ENCODE measurements at places on chromosomes 7 and 10.

- no peak for DNase-seq
Measured at GRCh38 chr7:39421661-39422060, 144.5 kb upstream of the YAE1 start.

DNA sequence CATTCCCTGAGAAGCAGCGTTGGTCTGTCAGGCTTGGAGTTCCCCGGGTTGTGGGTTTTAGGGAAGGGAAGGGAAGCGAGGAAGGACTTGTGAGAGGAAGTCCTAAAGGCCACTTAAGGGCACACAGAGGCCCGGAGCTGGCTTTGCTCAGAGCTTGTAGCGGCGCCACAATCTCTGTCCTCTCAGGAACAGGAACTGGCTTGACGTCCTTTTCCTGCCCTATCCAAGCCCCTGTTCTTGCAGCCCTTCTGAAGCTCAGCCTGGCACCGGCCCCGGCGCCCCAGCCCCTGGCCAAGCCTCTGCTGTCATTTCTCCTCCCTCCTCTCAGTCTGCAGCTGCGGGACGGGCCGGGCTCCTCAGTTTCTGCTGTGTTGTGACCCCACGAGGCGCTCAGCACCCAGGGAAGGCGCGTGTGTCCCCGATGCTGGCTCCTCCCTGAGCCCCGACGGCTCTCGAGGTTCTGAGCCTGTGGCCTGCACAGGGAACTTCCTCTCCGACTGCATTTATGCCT lies at the start of gene GIMAP8:
TSS of gene GIMAP8 (plus strand) at position 140 of the 511 bp plus-strand sequence. CDS start 16,069 bp downstream, outside the sequence.
- no peak for DNase-seq

GRCh38 chr10:48556065-48556464 lies 48.8 kb downstream of the ARHGAP22 start:
- DNase-seq: no peak

DNA sequence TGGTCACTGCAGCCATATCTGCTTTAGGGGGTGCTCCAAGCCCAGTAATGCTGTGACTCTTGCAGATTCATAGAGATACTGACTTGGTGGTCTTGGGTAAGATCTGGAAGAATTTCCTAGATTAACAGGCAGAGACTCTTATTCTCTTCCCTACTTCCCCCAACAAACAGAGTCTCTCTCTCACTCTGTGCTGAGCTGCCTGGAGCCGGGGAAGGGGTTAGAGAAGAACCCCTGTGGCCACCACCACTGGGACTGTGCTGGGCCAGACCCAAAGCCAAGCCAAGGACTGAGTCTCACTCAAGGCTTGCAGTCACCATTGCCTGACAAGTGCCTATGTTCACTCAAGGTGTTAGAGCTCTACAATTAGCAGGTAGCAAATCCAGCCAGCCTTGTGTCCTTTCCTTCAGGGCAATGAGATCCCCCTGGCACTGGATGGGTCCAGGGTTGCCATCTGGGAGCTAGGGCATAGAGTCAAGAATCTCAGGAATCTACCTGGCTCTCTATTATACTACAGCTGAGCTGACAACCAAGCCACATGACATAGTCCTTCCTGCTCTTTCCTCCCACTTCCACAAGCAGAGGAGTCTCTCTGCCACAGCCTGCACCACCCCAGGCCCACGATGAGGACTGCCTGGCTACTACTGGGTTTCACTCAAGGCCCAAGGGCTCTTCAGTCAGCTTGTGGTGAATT lies 41.4 kb upstream of the TECTB start:
- DNase-seq: no peak
